Stimulated activated CD4-positive, alpha-beta T cell treated with anti-CD3 and anti-CD28 coated beads, TNF-alpha, amount 100 ng/mL, for 24 hours (primary cell): ENCODE measurements at places on chromosomes 3 and 15.

DNA sequence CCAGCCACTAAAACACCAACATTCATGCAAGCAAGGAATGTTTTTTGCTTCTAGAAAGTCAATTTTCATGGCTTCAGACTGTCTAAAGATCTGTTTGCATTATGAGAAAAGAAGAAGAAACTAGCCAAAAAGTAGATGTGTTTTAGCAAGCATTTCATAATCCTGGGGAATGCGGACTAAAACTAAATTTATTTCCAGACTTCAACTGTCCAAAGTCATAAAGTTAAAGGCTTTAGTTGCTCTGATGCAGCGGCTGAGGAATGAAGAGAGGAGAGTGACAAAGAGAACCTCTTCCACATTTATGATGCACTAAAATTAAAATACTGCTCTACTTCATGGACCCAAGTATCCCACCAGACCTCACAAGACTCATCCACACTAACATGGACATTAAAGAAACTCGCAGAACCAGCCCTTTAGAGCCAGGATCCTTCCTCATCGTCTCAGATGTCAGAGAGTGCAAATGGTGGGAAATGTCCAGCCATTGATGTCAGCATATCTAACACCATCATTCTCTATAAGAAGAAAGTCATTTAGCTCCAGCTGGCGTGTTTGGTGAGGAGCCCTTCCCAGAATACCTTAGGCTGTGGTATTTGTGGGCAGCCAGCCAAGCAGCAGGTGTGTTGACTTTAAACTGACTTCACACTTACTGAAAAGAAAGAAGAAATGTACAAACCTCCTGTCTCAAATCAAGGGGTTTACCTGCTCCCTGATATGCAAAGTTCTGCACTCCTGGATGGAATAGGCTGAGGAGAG, 17.4 kb downstream of the FYCO1 start:
- no peak for DNase-seq

DNA sequence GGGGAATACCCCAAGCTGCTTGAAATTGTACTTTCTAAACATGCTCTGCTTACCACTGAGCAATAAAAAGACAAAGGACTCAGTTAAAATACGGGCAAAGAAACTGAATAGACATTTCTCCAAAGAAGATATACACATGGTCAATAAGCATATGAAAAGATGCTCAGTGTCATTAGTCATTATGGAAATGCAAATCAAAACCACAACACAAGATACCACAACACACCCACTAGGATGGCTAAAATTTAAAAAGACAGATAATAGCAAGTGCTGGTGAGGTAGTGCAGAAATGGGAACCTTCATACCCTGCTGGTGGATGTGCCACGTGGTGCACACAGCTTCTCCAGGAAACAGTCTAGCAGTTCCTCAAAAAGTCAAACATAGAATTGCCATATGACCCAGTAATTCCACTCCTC, 21.3 kb downstream of the LRIG1 start:
- DNase-seq, result no peak

- no peak for DNase-seq
Observed at GRCh38 chr3:25648925-25649830, 15.5 kb downstream of the TOP2B start.

GRCh38 chr3:76753599-76753998, 286.3 kb upstream of the ROBO2 start:
- no peak for DNase-seq

DNA sequence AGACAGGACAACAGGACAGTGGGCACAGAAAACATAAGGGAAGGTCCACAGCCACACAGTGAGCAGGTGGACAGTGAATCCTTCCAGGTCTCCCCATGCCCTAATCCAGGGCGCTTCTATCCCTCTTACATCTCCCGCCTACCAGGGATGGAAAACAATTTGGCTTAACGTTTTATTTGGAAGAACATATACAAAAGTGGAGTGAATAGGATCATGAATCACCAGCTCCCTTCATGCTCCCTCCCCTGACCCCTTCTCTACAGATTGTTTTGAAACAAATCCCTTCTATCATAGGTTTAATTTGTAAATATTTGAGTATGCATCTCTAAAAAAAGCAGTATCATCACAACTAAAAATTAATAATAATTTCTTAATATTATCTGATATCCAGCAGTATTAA, 52.5 kb downstream of the CLDN11 start:
- no peak for DNase-seq

DNA sequence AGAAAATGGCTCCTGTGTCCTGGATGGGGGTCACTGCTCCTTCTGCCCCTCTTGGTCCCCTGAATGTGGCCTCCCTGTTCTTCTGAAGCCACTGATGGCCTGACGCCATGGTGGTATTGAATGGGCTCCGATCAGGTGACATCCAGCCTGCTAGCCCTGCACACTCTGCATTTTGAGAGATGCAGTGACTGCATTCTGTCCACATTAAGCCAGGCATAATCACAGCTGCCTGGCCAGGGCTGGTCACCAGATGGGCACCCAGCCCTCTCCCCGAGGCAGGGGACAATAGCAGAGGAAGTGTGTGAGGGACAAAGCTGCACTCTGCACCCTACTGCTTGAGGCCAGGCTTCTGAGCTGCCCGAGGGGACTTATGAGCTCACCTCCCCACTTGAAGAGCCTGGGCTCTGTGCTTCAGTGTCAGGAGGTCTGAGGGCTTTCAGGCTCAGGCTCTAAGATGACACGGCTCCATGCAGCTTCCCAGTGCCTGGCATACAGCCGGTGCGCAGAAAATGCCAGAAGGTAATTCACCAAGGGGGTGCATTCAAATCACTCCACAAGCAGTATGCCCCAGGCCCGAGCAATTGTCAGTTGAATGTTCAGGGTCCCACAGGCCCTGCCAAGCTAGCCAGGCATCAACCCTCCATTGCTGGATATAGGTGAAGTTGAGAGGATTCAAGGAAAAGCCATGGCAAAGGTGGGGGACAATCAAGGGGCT, 56.8 kb downstream of the WNT7A start:
- no peak for DNase-seq

- peak; percentile 71 for DNase-seq
Observed at GRCh38 chr3:71010726-71011455, 572.6 kb downstream of the FOXP1 start.

DNA sequence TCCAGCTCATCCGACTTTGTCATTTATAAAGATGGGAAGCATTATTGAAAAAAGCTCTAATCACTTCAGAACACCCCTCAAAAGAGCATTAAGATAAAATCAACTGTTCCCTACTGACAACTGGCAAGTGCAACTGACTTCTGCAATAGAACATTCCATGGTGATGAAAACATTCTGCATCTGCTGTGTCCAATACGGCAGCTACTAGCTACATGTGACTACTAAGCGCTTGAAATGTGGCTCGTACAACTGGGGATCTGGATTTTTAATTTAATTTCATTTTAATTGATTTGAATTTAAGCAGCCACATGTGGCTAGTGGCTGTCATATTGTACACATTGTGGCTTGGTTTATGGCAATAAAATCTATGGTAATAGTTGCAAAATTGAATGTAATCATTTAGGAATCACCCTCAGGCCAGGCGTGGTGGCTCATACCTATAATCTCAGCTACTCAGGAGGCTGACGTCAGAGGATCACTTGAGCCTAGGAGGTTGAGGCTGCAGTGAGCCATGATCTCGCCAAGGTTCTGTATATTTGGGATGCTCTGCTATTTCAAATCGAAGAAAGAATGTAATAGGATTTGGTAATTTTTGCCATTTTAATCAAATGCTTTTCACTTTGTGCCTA, 390.3 kb downstream of the GABRB3 start:
- DNase-seq, result no peak
